ENCODE measurements at places on chromosomes 12 and 14. TPM values are rescaled to one million over a fixed set of nuclear protein-coding genes. Genes with fewer than 3 reads are reported as not detected.

DNA sequence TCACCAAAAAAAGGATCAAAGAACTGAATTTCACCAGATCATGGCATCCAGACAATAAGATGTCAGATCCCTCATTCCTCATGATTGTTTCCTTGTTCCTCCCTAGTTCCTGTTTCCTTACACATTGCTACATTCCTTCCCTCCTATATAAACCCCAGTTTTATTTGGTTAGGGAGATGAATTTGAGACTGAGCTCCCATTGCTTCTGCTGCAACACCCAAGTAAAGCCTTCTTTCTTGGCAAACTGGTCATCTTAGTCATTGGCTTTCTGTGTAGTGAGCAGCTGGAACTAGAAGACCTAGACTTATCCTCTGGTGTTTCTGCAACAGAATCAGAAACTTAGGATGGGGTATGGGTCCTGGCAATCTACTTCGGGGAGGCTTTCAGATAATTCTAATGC, 217.9 kb downstream of the NOVA1 start:
- DNase-seq = no peak

DNA sequence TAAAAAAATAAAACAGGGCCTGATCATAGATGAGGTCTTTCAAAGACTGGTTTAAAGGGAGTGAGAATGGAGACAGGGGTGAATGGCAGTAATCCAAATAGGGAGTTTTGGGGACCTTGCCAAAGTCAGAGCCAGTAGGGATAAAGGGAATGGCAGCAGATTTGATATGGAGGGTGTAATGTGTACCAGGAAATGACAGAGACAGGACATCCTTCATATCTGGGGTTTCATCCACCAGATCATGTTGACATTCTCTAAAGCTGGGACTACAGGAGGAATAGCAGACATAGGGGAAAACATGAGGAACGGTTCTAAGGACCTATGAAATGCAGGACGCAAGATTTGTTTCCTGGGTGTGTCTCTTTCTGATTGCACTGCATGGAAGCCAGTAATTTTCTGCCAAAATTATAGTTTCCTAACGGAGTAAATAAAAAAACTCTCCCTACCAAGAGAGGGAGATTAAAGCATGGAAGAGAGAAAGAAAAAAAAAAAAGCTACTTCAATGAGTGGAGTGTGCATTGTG, 169.9 kb downstream of the PRKD1 start:
- no peak for DNase-seq

- DNase-seq = no peak
These were observed 60.4 kb downstream of the TTC9 start for GRCh38 chr14:70702161-70702560.

DNA sequence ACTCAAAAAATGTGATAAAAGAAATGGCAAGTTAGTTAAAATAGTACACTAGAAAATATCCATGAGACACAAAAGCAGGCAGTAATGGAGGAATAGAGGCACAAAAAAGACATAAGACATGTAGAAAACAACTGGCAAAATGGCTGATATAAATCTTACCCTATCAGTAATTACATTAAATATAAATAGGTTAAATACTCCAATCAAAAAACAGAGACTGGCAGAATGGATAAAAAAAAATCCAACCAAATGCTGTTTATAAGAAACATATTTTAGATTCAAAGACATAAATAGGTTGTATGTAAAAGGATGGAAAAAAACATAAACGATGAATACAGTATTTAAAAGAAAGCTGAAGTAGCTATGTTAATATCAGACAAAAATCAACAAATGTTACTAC, 15.3 kb upstream of the BATF start:
- DNase-seq = no peak

DNA sequence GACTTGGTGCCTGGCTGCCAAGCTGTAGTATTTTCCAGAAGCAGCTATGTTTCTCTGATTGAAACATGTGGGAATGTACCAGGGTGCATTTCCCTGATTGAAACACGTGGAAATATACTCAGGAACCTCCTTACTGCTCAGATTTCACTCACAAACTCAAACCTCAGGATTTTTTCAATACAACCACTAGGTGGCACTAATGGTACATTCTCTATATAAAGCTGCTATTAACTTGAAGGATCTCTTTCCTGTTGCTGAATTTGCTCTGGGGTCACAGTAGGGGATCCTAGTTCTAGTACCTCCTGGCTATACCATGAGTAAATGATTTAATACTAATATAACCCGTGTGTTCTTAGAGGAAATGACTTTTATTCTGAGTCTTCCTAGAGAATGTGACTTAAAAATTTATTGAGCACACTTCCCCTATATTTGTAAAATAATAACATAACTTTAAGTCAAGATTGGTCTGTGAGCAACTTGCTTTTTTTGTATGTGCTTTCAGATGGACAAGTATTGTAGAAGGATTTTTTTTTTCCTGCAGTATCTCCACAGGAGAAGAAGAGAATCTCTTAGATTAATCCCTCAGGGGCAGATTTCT, 173.8 kb upstream of the MIS18BP1 start:
- peak; percentile 37 for DNase-seq

- no peak for DNase-seq
These were observed 92.7 kb downstream of the BORCS5 start for GRCh38 chr12:12449533-12450025.

DNA sequence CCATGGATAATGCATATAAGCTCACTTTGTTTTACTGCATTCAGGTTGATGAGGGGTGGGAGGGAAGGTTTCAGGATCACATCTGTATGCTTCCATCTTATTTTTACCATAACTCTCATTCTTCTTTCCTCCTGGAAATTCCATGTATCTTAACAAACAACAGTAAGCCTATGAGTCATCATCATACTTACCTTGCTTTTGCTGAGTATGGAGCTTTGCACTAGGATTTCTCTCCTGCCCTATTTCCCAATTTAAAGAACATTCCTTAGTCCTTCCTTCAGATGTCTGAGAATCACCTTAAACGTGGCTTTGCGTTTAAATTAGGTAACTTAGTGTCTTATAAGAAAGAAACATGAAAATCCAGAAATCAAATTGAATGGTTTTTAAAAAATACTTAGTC, 1.6 kb upstream of the CLEC14A start:
- no peak for DNase-seq

GRCh38 chr12:12451098-12451497, 94.2 kb downstream of the BORCS5 start:
- no peak for DNase-seq

- DNase-seq = no peak
These were observed 19.0 kb downstream of the TRHDE start for GRCh38 chr12:72291175-72291574.

- DNase-seq = no peak
These were observed 30.0 kb downstream of the TESC start for GRCh38 chr12:117069101-117069797.

DNA sequence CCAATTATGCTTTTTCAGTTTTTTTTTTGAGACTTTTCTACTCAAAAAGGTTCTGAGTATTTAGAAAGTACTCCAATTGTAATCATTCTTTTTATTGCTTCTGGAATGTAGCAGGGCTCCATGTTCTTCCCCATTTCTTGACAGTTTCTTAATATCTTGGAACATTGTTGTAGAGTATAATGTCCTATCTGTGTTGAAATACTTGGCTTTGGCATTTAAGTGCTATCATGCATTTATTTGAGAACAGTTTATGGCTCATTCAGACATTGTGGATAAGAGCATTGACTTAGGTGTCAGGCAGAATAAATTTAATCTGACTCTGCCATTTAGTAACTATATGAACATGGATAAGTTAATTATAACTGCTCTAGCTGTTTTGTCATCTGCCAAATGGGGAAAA, 28.3 kb downstream of the ADIPOR2 start:
- DNase-seq = no peak

DNA sequence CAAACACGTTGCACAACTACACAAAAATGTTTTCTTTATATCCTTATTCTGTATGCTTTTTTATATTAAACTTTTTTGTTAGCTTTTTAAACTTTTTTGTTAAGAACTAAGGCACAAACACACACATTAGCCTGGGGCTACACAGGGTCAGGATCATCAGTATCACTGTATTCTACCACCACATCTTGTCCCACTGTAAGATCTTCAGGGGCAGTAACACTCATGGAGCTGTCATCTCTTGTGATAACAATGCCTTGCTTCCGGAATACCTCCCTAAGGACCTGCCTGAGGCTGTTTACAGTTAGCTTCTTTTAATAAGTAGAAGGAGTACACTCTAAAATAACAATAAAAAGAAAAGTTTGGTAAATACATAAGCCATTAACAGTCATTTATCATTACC, 42.2 kb downstream of the PLEKHA5 start:
- DNase-seq = no peak

- DNase-seq = no peak
These were observed 1262.9 kb downstream of the TMEM121 start for GRCh38 chr14:106789318-106789717.

GRCh38 chr12:116183741-116184141, 93.8 kb downstream of the MED13L start:
- DNase-seq = no peak

DNA sequence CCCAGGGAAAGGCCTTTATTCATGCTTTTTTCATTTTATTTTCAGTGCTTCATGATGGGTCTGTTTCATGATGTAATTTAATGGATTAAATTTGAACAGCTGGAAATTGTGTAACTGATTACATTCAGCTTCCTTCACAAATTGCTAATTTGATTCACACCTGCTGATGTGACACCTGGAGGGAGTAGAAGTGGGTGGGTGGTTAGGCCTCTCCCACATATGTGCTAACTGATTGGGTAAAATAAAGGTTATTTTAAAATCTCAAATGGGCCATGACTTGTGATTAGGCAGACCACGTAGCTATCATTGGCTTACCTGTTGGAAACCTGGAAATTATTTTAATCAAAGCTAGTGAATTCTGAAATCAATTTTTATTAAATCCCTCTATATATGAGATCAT, 142.1 kb downstream of the GXYLT1 start:
- DNase-seq = no peak

DNA sequence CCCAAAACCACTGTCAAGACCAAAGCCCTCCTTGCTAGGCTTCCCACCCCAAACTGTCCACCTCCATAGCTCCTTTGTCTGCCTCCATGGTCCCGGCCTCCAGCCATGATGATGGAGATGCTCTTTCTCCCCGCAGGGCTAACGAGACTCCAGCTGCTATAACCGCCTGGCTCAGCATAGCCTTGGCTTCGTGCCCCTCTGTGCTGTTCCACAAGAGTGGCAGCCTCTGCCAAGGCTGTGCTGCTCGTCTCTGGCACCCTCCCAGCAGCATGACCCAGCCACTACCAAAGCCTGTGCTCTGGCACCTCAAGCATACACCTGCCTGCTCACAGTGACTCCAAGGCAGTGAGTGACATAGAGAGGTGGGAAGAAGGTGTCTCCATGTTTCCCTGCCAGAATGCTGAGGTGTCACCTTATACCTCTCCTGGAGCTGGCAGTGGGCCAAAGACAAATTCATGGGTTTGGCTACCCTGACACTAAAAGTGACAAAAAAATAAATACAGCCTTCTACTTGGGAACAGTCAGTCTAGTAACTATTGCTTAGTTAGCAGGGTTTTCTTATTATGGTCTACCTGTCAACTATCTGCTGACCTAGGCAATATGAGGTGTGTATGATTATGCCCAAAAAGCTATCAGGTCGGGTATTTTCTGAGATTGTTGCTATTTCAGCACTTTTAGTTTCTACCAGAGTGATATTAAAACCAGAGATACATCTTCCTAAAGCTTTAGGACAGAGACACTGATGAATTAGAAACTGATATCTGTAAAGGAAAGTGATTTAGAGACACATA, 16.1 kb upstream of the KRT73 start:
- peak; percentile 24 for DNase-seq

GRCh38 chr12:30970559-30971197, 44.1 kb downstream of the TSPAN11 start:
- DNase-seq = no peak

DNA sequence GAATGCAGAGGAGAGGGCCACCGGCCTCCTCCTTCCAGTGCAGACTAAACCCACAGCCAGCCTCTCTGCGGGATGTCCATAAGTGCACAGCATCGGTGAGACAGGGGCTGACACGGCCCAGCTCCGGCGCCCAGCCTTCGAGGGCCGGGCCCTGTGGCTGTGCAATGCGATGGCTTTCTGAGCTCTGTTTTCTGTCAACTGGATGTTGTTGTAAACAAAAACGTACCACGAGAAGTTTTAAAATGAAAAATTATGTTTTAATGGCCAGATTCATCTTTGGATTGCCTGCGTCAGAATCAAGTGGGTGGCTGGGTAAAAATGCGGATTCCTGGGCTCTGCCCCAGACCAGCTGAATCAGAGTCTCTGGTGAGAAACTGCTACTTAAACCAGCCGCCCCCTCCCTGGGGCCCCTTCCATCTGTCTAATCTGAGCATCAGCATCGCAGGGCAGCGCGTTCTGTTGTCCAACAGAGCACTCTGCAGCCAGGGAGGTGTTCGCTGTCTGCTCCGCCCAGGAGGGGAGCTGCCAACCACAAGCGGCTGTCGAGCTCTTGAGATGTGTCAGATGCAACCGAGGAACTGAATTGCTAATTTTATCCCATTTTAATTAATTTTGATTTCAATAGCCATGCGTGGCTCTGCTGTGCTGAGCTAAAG, 133.4 kb downstream of the RFLNA start:
- DNase-seq = no peak

- DNase-seq = peak; percentile 88
These were observed 50.4 kb downstream of the CHGA start for GRCh38 chr14:92973261-92973797.

GRCh38 chr12:25713264-25713663, 160.2 kb upstream of the LMNTD1 start:
- DNase-seq = no peak

- no peak for DNase-seq
These were observed 375.0 kb downstream of the DPF3 start for GRCh38 chr14:72518809-72519377.

- DNase-seq = no peak
These were observed 139.4 kb downstream of the SLC16A7 start for GRCh38 chr12:59735231-59735630.

GRCh38 chr12:47979686-47980085, 16.3 kb downstream of the TMEM106C start:
- no peak for DNase-seq

DNA sequence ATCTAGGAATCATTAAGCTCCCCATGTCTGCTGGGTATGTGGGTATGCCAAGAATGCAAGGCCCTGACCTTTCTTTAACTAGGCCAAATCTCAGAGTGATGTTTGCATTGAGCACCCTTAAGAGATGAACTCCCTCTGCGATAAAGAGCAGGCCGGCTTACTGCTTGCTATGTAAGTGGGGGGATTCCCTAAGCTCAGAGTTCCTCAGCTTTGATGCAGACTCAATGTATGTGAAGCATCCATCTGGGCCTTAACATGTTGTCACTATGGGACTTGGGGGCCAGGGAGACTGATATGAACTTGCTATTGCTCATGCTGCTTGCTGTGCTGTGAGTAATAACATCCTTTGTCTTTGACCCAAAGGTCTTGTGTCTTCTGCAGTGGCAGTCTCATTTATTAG, 149.7 kb downstream of the C12orf75 start:
- DNase-seq = no peak

- DNase-seq = no peak
These were observed 25.9 kb upstream of the SRSF5 start for GRCh38 chr14:69741055-69741454.

- no peak for DNase-seq
These were observed 4.4 kb upstream of the YY1 start for GRCh38 chr14:100234511-100234910.

PTPRB gene
- 1.4 TPM for total RNA-seq

C12orf76 gene
- total RNA-seq = 9.7 TPM

GPR84 gene
- not detected for total RNA-seq

WDR89 gene
- 26.4 TPM for total RNA-seq

OR4K17 gene
- not detected for total RNA-seq

ZNF84 gene
- 45.1 TPM for total RNA-seq

CPM gene
- 1.2 TPM for total RNA-seq

KRT74 gene
- total RNA-seq = not detected

SVOP gene
- total RNA-seq = 0.15 TPM

CPNE6 gene
- not detected for total RNA-seq

GPR137C gene
- 4.3 TPM for total RNA-seq

All from H9 (cell line).